ENCODE measurements at places on chromosomes 1 and 21.

- DNase-seq: peak; percentile 39
These were observed 18.1 kb upstream of the ETS2 start for GRCh38 chr21:38787461-38788274.

GRCh38 chr21:44927587-44928461 is 7.1 kb upstream of the ITGB2 start:
- peak; percentile 91 for DNase-seq

DNA sequence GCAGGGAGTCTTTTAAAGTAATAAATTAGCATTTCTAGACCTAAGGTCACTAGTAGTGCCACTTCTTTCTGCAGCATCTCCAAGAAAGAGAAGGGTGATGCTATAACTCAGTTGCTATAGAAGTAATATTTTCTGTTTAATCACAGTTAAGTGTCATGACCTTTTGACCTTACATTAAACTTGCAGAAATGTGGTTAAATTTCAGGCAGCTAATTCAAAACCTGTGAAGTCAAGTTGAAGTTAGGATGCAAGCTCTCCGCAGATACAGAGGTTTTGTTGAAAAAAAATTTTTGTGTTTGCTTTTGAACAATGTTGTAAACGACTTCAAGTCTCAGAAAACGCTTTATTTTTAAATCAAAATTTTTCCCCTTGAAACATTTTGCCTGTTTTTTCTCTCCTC is 193.9 kb downstream of the NFIA start:
- no peak for DNase-seq

GRCh38 chr1:38326856-38327255 is 280.3 kb upstream of the POU3F1 start:
- no peak for DNase-seq

GRCh38 chr1:220327106-220327505 is 54.9 kb upstream of the RAB3GAP2 start:
- no peak for DNase-seq

GRCh38 chr1:223189903-223190724 is 47.1 kb upstream of the TLR5 start:
- peak; percentile 88 for DNase-seq

- DNase-seq: no peak
These were observed 14.1 kb upstream of the PADI4 start for GRCh38 chr1:17293681-17294425.

- DNase-seq: peak; percentile 45
These were observed 14.6 kb upstream of the AHDC1 start for GRCh38 chr1:27618341-27619082.

GRCh38 chr1:208942394-208943130 is 641.0 kb upstream of the CAMK1G start:
- no peak for DNase-seq

DNA sequence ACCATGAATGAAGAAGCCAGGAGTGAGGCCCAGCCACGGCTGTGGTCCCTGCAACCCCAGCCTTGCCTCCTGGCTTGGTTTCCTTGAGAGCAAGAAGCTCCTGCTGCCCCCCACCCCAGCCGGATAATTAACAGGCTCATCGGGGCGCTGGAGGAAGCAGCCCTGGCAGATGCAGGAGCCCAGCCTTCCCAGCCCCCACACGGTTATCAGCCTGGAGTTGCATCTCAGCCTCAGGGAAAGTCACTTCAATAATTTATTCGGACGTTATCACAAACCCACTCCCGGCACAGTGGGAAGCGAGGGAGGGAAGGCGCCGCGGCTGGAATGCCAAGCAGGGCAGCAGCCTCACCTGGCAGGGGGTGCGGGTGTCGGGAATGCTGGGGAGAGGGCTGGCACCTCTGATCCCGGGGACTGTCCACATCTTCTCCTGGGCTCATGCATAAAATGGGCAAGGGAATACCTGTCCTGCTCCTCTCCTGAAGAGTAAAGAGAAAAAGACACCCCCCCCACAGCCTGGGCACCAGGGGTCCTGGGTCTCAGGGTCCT is 43.3 kb upstream of the LRP8 start:
- DNase-seq: no peak

- no peak for DNase-seq
These were observed 44.6 kb upstream of the OLIG2 start for GRCh38 chr21:32981096-32981495.

- no peak for DNase-seq
These were observed 1.3 kb downstream of the GIPC2 start for GRCh38 chr1:78047106-78047505.
